ENCODE measurements at places on chromosomes 1 and 21.

- no peak for DNase-seq
Observed at GRCh38 chr21:45269861-45270260, 17.8 kb downstream of the POFUT2 start.

- no peak for DNase-seq
Observed at GRCh38 chr1:83554174-83554573, 444.8 kb downstream of the TTLL7 start.

- DNase-seq: no peak
Observed at GRCh38 chr1:113533061-113533460, 142.7 kb downstream of the MAGI3 start.

- no peak for DNase-seq
Observed at GRCh38 chr1:76876655-76877395, 9.5 kb downstream of the ST6GALNAC5 start.

GRCh38 chr21:26795412-26795805 lies 49.8 kb downstream of the ADAMTS1 start:
- no peak for DNase-seq

- no peak for DNase-seq
Observed at GRCh38 chr1:22104094-22104493, 38.8 kb downstream of the WNT4 start.

DNA sequence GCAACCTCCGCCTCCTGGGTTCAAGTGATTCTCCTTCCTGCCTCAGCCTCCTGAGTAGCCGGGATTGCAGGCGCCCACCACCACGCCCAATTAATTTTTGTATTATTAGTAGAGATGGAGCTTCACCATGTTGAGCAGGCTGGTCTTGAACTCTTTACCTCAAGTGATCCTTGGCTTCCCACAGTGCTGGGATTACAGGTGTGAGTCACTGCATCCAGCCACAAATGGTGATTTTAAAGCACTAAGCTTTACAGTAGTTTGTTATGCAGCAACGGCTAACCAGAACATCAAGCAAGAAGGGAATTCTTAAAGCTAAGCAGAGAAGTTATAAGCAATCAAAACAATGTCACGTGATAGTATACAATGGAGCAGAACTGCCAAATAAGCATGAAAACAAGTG lies 65.7 kb downstream of the NVL start:
- no peak for DNase-seq

- DNase-seq: no peak
Observed at GRCh38 chr1:64116537-64116936, 86.9 kb upstream of the UBE2U start.

DNA sequence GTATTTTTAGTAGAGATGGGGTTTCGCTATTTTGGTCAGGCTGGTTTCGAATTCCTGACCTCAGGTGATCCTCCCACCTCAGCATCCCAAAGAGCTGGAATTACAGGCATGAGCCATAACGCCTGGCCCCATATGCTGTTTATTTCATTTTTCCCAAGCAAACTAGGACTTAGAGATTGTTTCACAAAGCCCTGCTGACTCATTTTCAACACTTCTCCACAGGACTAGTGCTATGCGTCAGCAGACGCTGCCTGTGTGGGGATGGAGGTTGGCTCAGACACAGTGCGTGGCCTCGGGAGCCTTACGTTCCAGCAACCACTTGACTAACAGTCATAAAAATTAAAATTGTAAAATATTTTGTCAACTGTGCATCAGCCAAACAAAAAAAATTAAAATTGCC lies 22.7 kb downstream of the PKNOX1 start:
- no peak for DNase-seq

GRCh38 chr1:191176131-191176530 lies 698.5 kb upstream of the BRINP3 start:
- no peak for DNase-seq

- DNase-seq: peak; percentile 34
Observed at GRCh38 chr21:32257962-32258785, 20.7 kb downstream of the MIS18A start.

GRCh38 chr1:214670098-214670497 lies 67.1 kb downstream of the CENPF start:
- no peak for DNase-seq

DNA sequence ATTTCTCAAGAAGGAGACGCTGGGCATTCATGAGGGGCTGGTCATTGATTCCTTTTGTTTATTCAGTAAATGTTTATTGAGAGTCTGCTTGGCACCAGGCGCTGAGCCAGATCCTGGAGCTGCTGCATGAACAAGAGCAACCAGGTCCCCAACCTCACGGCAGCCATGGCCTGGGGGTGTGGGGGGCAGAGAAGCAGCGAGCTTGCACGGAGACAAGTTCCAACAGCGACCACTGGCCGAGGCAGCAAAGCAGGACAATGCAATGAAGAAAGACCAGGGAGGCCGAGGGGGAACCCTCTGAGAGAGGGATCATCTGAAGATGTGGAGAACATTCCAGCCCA lies 7.5 kb downstream of the KCNAB2 start:
- no peak for DNase-seq

DNA sequence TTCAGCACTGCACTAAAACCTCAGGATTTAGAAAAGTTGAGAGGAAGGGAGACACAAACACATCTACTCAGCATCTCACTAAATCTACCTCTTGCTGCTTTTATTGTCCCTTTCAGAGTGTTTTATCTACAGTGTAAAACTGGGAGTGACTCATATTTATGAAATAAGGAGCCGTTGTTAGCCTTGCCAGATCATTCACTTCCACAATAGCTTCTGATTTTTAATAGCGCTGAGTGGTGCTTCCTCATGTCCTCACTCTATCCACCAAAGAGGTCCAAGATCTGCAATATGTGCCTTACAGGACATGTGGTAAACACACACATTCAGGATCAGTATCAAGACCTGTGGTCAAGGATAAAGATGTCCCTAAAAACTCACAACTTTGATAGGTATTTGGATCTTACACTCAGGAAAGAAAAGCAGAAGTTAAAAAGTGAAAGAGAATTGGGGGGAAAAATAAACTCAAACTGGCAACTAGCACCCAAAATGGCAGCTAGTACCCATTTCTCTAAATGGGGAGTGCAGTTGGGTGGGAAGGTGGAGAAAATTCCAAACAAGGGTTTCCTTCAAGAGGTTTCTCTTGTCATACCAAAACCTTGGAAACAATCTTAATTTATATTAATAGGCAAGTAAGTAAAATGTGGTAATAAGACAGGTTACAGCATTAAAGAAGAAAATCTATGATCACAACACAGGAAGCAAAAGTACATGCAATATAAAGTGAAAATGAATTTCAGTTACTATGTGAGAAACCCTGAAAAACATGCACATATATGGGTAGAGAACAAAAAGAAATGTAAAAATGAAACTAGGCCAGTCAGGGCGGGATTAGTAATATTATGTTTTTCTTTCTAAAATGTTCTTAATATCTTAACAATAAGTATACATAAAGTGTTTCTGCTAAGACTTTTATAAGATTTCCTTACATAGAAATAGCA lies 15.9 kb downstream of the DUSP10 start:
- DNase-seq: no peak

DNA sequence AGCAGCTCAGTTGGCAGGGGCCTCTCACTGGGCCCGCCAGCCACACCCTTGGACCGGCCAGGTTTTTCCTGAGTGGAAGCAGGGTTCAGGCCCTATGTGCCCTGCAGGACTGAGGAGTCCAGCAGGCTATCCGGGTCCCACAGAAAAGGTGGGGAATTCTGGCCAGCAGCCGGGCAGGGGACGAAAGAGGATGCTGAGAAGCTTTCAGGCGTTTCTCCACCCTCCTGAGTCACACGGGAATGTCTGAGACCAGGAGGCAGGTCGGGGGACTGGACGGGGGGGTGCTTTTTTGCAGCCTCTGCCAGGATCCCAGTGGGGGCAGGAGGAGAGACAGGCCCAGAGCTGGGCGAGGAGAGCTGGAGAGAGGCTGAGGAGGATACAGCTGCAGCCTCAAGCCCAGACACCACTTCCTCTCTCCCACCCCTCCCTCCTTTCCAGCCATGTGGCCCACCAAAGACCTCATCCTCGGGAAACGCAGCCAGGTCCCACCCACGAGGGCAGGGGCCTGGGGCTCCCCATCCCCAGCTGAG lies 105.4 kb downstream of the SPSB1 start:
- DNase-seq: no peak

DNA sequence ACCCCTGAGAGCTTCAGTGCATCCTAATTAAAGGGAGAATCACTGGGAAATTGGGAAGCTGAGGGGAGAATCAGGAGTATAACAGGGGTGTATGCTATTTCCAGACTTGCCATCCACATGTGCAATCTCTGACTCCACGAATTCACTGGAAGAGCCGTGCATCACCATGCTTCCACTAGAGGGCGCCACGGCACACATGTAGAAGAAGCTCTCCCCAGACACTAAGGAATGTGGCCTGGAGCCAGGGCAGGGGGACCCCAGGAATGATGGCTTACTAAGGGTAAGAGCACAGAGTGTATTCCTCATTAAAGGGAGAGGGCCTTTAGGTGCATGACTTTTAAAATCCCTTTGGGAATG lies 81.5 kb downstream of the ABCA4 start:
- peak; percentile 36 for DNase-seq
